ENCODE measurements at places on chromosomes 7 and 10. TPM values are rescaled to one million over a fixed set of nuclear protein-coding genes. Genes with fewer than 3 reads are reported as not detected.

TMEM196 gene
- not detected for total RNA-seq

PLCE1 gene
- 19.2 TPM for total RNA-seq

MEOX2 gene
- not detected for total RNA-seq

ASAH2 gene
- total RNA-seq, result 22.8 TPM

SPDYE5 gene
- total RNA-seq, result 0.37 TPM

PTN gene
- total RNA-seq, result not detected

ECHS1 gene
- 81.7 TPM for total RNA-seq

HEPACAM2 gene
- 2.5 TPM for total RNA-seq

WNT2 gene
- not detected for total RNA-seq

ITPRID1 gene
- total RNA-seq, result 0.58 TPM

SLC29A4 gene
- total RNA-seq, result 2.4 TPM

EZH2 gene
- total RNA-seq, result 0.89 TPM

ARHGAP12 gene
- total RNA-seq, result 40.7 TPM

FAM13C gene
- 11.2 TPM for total RNA-seq

PPP1R9A gene
- total RNA-seq, result 37.1 TPM

FAM200A gene
- 5.9 TPM for total RNA-seq

TDRD1 gene
- not detected for total RNA-seq

HMX2 gene
- not detected for total RNA-seq

AGAP6 gene
- 9.2 TPM for total RNA-seq

WDFY4 gene
- 8.0 TPM for total RNA-seq

NMT2 gene
- 12.9 TPM for total RNA-seq

PTPRN2 gene
- 66.3 TPM for total RNA-seq

PYROXD2 gene
- total RNA-seq, result 7.0 TPM

ITGA8 gene
- total RNA-seq, result 55.8 TPM

RTKN2 gene
- 0.58 TPM for total RNA-seq

EPO gene
- not detected for total RNA-seq

ARHGAP22 gene
- total RNA-seq, result 28.6 TPM

CPA4 gene
- total RNA-seq, result not detected

RADIL gene
- 3.0 TPM for total RNA-seq

CCSER2 gene
- total RNA-seq, result 33.3 TPM

PDGFA gene
- 55.9 TPM for total RNA-seq

PLEKHS1 gene
- total RNA-seq, result 1.7 TPM

NANOS1 gene
- 16.1 TPM for total RNA-seq

Data from stomach (tissue), 19 donors.